ENCODE measurements at places on chromosomes 16 and 17.

DNA sequence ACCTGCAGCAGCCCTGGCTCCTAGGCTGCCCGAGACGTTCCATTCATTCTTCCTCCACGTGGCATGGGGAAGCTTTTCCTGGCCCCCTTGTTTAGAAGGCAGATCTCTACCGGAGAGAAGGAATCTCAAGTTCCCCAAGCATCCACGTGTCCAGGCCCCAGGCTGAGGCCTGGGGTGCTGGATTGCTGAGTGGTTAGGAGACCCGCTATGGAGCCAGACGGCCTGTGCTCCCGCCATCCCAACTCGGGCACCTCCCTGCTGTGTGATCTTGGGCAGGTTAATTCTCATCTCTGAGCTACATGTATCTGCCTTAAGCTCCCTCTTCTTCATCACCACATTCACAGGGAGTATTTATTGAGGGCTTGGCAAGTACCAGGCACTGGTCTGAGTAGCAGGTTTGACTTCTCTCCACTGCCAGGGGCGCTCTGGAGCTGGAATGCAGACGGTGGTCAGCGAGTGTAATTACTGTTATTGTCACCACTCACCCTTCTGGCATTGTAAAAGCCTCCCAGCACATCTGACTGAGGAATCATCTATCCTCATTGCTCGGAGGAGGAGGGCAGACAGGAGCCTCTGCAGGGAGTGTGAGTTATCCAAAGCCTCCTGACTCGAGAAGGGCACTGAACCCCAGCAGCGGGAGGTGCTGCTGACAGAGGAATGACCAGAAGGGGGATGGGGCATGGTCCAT is 1.1 kb upstream of the ADGRG1 start:
- no peak for DNase-seq

DNA sequence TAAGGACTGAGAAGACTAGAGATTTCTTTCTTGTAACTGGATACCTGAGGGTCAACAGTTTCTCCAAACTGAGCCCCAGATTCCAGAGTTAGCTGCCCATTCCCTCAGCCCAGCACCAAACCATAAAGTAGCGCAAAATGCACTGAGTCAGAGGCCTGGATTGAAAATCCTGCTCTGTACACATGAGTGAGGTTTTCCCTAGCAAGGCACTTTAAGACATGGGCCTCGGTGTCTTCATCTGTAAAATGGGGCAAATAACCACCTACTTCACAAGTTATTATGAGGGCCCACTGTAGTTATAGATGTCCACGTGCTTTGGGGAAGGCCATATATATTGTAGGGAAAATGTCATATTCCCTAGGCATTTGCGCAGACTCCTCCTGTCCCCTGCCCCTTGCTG is 10.3 kb upstream of the DLX4 start:
- DNase-seq = no peak

DNA sequence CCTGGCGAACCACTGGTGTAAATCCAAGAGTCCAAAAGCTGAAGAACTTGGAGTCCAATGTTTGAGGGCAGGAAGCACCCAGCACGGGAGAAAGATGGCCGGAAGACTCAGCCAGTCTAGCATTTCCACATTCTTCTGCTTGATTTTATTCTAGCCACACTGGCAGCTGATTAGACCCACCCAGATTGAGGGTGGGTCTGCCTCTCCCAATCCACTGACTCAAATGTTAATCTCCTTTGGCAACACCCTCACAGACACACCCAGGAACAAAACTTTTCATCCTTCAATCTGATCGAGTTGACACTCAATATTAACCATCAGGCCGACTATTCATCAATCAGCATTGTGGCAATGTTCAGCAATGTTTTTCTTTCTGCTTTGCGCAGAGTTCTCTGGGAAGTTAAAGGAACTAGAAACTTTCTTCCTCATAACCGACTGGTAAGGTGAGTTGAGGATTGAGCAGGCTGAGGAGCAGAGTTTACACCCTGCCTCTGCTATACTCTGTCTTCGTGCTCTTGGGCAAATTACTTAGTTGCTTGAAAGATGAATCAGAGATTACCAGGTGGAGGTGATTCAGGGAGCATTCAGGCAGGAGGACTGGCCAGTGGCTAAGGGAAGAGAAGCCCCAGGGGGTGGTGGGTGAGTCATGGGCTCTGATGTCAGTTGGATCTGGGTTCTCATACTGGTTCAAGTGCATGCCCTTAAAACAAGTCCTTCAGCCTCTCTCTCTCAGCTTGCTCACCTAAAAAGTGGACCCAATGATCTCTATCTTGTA is 28.2 kb upstream of the BRD7 start:
- no peak for DNase-seq

DNA sequence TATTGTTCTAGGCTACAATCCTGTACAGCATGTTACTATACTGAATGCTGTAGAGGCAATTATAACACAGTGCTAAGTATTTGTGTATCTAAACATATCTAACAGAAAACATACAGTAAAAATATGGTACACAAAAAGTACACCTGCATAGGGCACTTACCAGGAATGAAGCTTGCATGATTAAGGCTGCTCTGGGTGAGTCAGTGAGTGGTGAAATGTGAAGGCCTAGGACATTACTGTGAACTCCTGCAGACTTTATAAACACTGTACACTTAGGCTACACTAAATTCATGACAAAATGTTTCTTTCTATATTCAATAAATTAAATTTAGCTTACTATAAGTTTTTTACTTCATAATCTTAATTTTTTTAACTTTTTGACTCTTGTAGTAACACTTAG is 37.1 kb downstream of the AMFR start:
- no peak for DNase-seq

GRCh38 chr16:72558501-72558900 is 386.5 kb upstream of the PMFBP1 start:
- DNase-seq = no peak

- DNase-seq = no peak
Measured at GRCh38 chr17:36597866-36598777, 3.3 kb upstream of the MRM1 start.

GRCh38 chr17:4768298-4768697 is 3.4 kb upstream of the TM4SF5 start:
- DNase-seq = no peak

DNA sequence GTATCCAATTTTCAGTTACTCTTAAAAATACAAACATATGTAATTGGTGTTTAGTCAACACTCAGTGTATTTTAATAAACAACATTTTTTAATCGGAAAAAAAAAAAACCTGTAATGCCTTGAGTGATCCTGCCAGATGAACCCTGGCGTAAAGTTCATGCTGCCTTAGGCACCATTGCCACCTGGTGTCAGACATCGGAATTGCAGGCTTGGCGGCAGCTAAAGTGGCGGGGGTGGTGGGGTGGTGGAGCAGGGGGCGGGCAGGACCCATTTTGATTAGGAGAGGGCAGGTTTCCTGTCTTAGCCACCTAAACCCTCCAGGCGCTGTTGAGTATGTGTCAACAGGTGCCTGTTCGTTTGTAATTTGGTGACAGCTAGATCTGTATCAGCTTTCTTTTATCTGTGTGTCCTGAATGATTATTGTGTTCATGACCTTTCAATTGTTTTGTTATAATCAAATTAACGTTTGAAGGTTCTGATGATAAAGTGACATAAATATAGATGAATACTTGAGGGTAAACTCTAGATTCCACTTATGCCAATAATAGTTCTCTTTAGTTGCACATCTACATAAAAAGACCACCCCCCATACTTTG is 588.7 kb downstream of the CDH13 start:
- DNase-seq = peak; percentile 15

GRCh38 chr16:1309888-1310831 is 724 bp downstream of the UBE2I start:
- peak; percentile 69 for DNase-seq

- DNase-seq = peak; percentile 31
Measured at GRCh38 chr16:1887711-1888354, 15.9 kb upstream of the MEIOB start.

DNA sequence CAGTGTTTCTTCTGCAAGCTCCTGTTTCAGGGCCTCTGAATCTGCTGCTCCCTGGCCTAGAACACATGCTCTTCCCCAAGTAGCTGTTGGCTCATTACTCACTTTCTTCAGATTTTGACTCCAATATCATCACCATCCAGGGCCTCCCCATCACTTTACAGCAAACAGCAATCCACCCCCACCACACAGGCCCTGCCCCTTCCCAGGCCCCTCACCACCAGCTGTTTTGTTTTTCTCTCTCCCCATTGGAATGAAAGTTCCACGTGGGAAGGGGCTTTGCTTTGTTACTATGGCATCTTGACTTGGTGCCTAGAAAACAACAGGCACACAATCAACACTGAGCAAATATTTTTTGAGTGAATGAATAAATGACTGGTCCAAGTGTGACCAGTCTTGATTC is 4.0 kb downstream of the TMEM170A start:
- DNase-seq = no peak

- DNase-seq = no peak
Measured at GRCh38 chr17:40801157-40801556, 1.4 kb upstream of the KRT28 start.

- no peak for DNase-seq
Measured at GRCh38 chr17:39014795-39015545, 47.8 kb upstream of the FBXO47 start.

DNA sequence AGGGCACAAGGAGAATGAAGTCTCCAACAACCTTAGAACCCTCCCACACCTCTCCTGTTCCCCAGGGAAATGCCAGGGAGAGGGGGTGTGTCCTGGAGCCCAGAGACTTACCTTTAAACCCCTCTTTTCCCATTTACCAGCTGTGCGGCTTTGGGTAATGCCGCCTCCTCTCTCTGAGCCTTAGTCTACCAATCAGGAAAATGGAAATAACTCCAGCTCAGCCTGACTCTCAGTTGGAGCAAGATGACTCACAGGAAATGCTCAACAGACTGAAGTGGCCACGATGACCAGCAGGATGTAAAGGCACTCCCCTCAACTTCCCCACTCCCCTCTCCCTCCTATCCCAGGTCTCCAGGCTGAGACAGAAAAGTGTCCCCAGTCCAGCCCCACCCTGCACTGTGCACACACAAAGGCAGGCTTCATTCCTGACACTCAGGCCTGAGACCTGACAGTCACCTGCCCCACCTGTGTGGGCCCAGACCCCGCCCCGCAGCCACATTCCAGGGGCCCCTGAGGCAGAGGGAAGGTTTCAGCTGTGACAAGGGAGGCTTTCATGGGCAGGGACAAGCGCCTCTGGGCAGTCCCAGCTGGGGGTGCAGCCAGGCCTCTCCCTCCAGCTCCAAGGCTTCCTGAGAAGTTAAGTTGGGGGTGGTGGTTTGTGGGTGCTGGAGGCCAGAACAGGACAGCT is 3.0 kb upstream of the KRT15 start:
- peak; percentile 24 for DNase-seq

- no peak for DNase-seq
Measured at GRCh38 chr16:67555795-67556212, 6.5 kb upstream of the CTCF start.

DNA sequence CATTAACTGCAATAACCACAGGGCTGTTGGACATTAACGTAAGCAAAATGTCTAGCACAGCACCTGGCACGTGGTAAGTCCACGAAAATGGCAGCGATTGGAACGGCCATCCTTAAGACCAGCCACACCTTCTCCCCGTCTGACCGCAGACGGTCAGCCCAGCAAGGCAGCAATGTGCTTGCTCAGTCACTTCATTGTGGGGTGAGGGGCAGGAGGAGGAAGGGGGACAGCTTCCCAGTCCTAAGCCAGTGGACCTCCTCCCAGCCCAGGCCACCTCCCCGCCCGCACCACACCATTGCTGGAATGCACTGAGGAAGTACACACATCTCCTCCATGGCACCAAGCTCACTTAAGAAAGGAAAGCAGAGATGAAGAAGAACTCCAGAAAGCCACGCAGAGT is 8.6 kb upstream of the MYLK3 start:
- DNase-seq = no peak

DNA sequence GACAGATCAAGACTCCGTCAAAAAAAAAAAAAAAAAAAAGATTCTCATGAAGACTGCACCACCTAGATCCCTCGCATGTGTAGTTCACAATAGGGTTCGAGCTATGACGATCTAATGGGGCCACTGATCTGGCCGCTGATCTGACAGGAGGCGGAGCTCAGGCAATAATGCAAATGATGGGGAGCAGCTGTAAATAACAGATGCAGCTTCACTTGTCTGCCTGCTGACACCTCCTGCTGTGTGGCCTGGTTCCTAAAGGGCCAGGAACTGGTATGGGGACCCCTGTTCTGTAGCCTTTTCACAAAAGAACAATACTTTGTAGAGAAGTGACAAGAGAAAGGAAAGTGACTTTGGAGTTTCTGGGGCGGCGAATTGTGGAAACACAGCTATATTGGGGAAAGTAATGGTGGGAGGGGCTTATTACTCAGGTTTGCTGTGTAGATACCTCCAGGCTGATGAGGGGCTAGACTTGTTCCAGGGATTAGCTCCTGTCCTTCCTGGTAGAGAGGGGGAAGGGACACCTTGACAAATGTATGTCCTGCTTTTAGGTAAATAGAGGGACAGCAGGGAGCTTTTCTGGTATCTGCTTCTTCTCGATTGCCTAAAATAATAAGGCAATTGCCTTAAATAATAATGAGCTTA is 57.1 kb downstream of the HAPSTR1 start:
- DNase-seq = no peak

DNA sequence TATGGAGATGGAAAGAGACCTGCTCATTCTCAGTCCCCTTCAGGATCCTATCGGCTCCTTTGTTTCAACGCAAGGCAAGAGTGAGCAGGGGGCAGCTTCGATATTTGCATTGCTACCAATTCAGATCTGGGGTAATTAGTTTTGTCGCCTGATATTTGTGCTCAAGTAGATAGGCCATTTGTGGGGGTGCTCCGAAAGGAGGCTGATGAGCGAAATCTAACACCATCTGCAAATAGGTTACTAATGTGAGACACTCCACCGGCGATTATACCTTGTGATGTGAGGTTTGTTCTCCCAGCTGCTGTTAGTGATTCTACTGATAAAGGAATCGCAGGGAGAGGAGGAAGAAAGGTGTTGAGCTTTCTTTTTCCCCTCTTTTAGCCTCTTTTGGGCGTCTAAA is 31.5 kb downstream of the WSCD1 start:
- no peak for DNase-seq

GRCh38 chr17:18106211-18106610 is 2.3 kb upstream of the MYO15A start:
- DNase-seq = no peak

- DNase-seq = no peak
Measured at GRCh38 chr17:79789943-79790804, 6.7 kb downstream of the CBX8 start.

DNA sequence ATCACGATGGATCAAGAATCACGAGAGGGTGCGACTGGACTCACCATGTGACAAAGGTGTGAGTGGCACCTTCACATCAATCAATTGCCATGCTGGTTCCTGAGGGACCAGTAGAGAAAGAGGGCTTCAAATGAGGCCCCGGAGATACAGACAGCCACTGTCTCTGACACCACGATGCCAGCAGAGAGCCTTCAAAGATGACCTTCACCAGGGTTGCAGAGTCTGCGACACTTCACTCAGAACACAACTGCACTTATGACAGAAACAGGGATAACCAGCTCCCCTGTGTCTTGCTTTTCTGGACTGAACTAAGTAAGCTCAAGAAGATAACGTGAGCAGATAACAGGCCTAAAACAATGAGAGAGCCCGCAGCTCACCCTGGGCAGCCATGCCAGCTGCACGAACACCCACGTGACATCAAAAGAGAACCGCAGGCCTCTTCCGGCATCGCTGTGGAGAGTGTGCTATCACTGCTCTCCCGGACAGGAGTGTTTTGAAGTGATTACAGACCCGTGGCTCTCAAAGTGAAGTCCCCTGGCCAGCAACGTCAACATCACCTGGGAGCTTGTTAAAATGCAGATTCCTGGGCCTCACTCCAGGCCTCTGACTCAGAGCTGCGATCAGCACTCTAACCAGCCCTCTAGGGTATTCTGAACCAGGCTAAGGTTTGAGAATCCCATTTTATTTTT is 36.4 kb downstream of the KLHDC4 start:
- no peak for DNase-seq
